ENCODE measurements at places on chromosomes 5 and 9. TPM values are rescaled to one million over a fixed set of nuclear protein-coding genes. Genes with fewer than 3 reads are reported as not detected.

The NXNL2 gene
- total RNA-seq, result 0.71 TPM

The SHISAL2B gene
- total RNA-seq, result not detected

GRCh38 chr5:93359960-93360305 lies 221.1 kb downstream of the NR2F1-AS1 start:
- H3K27me3 ChIP-seq, result no peaks in the 10 kb centered on the region
- no peaks in the 10 kb centered on the region for H3K36me3 ChIP-seq
- H3K27ac ChIP-seq, result no peak overlapping the region

DNA sequence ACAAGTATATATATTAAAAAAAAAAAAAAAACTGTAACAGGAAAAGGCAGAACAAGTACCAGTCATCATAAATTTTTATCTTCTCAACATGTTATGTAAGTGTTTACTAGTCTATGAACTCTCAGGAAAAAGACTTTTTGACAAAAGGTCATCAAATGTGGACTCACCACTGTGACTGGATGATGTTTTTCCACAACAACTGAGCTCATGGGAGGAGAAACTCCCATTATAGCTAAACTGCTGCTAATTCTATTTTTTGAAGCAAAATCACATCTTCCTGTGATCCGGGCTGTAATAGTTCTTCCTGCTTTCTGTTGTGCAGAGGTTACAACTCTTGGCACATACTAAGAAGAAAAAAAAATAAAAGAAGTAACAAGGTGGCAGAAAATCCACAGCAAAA lies 39.6 kb downstream of the POC5 start:
- DNase-seq, result no peak
- no peaks in the 10 kb centered on the region for H3K27me3 ChIP-seq
- H3K4me3 ChIP-seq, result no peak overlapping the region

GRCh38 chr9:116504893-116505480 lies 182.1 kb upstream of the TRIM32 start:
- H3K27ac ChIP-seq, result no peak overlapping the region
- DNase-seq, result no peak
- H3K4me1 ChIP-seq, result no peaks in the 10 kb centered on the region
- H3K36me3 ChIP-seq, result no peaks in the 10 kb centered on the region
- H3K27me3 ChIP-seq, result no peaks in the 10 kb centered on the region

Data from lower lobe of right lung (tissue), 2 donors.